H4 (cell line): ENCODE measurements at places on chromosomes 4 and X.

- DNase-seq: no peak
Measured at GRCh38 chrX:150635952-150636351, 57.2 kb upstream of the MTMR1 start.

- DNase-seq: no peak
Measured at GRCh38 chrX:37834937-37835336, 12.4 kb downstream of the DYNLT3 start.

GRCh38 chr4:138773321-138773720 is 242.3 kb upstream of the NOCT start:
- no peak for DNase-seq

DNA sequence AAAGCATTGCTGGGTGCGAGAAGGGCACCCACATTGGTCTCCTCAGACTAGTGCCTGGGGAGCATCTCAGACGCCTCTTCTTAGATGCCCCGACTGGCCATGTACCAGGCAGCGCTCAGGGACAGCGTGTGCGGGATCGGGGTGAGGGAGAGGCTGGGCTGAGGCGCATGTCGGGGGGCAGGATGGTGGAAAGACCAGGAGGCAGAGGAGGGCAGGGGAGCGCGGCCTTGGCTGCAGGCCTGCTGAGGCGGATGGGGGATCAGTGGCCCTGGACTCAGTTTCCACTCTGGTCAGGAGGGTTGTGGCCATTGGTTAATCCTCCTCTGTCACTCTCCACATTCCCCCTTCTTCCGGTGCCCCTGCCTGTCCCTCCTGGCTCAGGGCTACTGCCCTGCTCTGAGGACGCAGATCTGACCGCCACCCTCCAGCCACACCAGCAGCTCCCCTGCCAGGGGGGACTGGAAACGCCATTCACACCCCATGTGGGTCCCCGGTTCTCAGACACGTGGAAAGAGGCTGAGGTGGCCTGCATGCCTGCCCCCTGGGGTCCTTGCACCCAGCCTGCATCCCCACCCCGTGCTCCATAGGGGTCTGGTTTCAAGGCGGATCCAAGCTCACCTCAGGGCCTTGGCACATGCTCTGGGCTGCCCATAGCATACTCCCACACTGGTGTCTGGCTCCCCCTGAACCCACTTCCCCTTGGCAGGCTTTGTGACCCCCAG is 105.9 kb downstream of the CPZ start:
- DNase-seq: no peak

- DNase-seq: no peak
Measured at GRCh38 chr4:2742081-2742822, 13.9 kb downstream of the TNIP2 start.

GRCh38 chrX:1380672-1381233 is 11.2 kb downstream of the SLC25A6 start:
- DNase-seq: no peak

DNA sequence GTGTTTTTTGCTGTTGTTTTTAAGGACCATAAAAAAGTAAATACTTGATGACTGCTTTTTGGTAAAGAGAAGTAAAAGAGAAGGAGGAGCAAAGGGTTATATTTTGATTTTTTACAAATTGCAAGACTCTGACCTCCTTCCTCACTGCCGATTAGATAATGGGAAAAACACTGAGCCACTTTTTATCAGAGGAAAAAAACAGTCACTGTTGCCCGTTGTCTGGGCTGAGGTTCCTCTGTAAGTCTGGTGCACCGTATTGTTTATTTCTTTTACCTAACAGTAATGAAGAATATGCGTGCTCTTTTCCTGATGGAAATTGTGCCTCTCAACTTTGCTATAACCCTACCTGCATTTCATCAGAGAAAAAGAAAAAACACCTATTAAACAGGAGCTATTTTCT is 178.7 kb upstream of the EMCN start:
- no peak for DNase-seq

- DNase-seq: peak; percentile 33
Measured at GRCh38 chr4:156377036-156377710, 423.5 kb upstream of the CTSO start.
